Ovary (tissue), 10 donors: ENCODE measurements at places on chromosomes 1 and 21. TPM values are rescaled to one million over a fixed set of nuclear protein-coding genes. Genes with fewer than 3 reads are reported as not detected.

CHAF1B gene
- total RNA-seq, result 3.6 TPM

FALEC gene
- 0.69 TPM for total RNA-seq

TDRD5 gene
- total RNA-seq, result not detected

NR5A2 gene
- total RNA-seq, result 2.2 TPM

PTGER3 gene
- total RNA-seq, result 0.86 TPM

BTG3 gene
- 24.5 TPM for total RNA-seq

LRRC39 gene
- total RNA-seq, result 1.3 TPM

DPT gene
- total RNA-seq, result 31.7 TPM

FUBP1 gene
- 169 TPM for total RNA-seq

LAMC2 gene
- 0.56 TPM for total RNA-seq

CFHR3 gene
- 0.11 TPM for total RNA-seq

GGPS1 gene
- 29.4 TPM for total RNA-seq

FAM78B gene
- total RNA-seq, result 1.3 TPM

S100A3 gene
- 1.6 TPM for total RNA-seq

ZNF593OS gene
- total RNA-seq, result not detected

CDC20 gene
- 0.73 TPM for total RNA-seq

SPATA45 gene
- not detected for total RNA-seq

TRIM58 gene
- total RNA-seq, result 0.83 TPM

VPS72 gene
- 53.1 TPM for total RNA-seq

BRINP2 gene
- 0.32 TPM for total RNA-seq

RNU1-4 gene
- 6,201 TPM for total RNA-seq

TNFRSF8 gene
- 0.48 TPM for total RNA-seq

VCAM1 gene
- total RNA-seq, result 19.0 TPM

SELENOF gene
- 149 TPM for total RNA-seq

RAD54L gene
- 0.97 TPM for total RNA-seq

ACOT11 gene
- 17.0 TPM for total RNA-seq

CD247 gene
- 0.34 TPM for total RNA-seq

PCAT6 gene
- total RNA-seq, result 0.57 TPM

CLDN19 gene
- total RNA-seq, result not detected

HSF2BP gene
- total RNA-seq, result 1.5 TPM

FMO1 gene
- 4.7 TPM for total RNA-seq

CSF3R gene
- 5.7 TPM for total RNA-seq

GNB1 gene
- total RNA-seq, result 111 TPM

TTC22 gene
- total RNA-seq, result 0.58 TPM

FLVCR1 gene
- 7.9 TPM for total RNA-seq

SPRR2D gene
- total RNA-seq, result not detected

C4BPA gene
- total RNA-seq, result 0.38 TPM

SPRR2B gene
- 2.3 TPM for total RNA-seq

RGS13 gene
- not detected for total RNA-seq
